ENCODE measurements at places on chromosomes 1 and 21.

DNA sequence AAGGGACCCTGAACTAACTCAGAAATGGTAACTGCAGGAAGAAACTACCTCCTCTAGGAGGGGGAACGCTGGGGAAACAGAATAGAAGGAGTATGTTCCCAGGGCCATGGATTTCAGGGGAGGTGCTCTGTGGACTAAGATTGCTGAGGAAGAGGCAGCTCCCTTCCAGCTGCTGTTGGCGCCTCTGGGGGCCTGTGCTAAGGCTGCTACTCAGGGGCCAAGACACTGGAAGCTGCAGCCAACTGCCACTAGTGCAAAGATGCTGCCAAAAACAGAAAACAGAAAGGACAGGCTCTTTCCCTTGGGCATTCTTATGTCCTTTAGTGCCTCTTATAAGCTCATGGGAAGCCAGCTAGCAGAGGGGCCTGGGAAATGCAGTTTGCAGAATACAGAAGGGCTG is 58.0 kb upstream of the SGIP1 start:
- no peak for DNase-seq

DNA sequence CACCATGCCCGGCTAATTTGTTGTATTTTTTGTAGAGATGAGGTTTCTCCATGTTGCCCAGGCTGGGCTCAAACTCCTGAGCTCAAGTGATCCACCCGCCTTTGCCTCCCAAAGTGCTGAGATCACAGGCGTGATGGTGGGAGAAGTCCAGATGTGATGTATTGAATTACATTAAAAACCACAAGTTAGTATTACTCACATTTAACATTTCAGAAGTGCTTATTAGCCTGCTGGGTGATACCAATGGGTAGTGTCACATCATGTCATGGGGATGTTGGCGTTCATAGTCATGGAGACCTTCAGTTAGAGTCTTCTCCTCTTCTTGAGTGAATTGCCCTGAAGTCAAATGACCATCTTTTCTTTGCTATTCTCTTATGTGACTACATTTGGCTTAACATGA is 63.6 kb upstream of the VAMP3 start:
- DNase-seq = no peak

- no peak for DNase-seq
These were observed 41.1 kb upstream of the KCNQ4 start for GRCh38 chr1:40742363-40743061.

GRCh38 chr1:108067884-108068540 is 103.0 kb upstream of the VAV3 start:
- no peak for DNase-seq

DNA sequence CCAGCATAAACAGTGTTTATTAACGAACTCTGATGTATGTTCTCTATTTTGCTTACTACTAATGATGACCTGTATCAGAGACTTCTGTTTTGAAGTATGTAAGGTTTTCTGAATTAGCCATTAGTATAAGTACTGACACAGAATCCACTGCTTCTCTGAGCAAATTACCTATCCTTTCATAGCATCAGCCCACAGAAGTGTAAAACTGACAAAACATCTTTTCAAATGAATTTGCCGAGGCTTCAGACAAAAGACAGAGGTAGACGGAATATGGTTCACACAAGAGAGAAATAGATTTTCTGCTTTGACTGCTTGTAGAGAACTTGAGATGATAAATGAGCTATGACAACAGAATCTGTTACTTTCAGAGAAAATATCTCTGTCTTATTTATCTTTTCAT is 1051.6 kb downstream of the AMY1C start:
- DNase-seq = no peak

DNA sequence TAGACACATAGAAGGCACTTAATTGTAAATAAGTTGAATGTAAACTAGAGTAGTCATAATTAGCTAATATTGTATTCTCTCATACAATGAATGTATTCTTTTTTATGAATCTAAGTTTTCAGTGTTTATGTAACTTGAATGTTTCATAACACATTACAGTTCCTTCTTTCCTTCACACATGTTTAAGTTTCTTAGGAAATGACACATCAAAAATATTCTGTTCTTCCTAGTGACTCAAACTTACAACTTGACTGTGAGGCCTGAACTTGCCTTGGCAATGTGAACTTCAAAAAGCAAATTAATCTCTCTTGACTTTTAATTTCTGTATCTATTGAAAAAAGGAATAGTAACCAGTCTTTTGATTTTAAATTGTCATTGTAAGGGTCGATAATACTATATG is 700.1 kb downstream of the KCNT2 start:
- no peak for DNase-seq

DNA sequence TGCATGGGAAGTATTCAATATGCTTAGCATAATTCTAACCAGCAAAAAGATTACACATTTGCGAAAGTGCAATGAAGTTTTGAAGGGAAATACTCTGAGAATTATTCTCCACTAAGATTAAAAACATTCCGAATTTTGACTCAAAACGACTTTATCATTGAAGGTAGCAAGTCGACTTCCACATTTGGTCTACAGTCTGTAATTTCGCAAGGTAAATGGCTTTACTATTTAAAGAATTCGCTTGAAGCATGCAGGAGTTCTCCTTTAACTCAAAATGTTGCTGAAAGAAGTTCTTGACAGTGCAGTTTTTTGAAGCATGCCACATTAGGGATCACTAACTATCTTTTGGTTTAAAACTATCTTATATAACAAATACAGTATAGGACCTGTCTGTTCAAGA is 161.0 kb upstream of the HP1BP3 start:
- no peak for DNase-seq

GRCh38 chr1:34768856-34769255 is 9.3 kb downstream of the GJB4 start:
- no peak for DNase-seq

- no peak for DNase-seq
These were observed 51.0 kb upstream of the LHX8 start for GRCh38 chr1:75083223-75083622.

DNA sequence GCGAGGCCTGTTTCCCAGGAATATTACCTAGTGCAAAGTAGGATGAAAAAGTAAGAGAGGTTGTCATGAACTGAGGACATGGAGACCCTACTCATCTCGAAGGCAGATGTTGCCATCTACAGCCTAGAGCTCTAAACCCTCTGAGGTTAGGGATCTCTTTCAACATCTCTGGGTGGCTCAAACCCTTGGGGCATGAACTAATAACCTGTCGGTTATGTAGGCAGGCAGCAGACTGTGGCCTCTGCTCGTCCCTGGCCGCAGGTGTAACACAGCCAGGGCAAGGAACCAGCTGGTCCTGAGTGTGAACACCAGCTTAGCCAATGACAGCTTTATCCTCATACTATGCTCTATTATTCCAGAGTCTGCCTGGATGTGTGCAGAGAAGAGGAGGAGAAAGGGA is 13.2 kb downstream of the CAPZB start:
- no peak for DNase-seq

DNA sequence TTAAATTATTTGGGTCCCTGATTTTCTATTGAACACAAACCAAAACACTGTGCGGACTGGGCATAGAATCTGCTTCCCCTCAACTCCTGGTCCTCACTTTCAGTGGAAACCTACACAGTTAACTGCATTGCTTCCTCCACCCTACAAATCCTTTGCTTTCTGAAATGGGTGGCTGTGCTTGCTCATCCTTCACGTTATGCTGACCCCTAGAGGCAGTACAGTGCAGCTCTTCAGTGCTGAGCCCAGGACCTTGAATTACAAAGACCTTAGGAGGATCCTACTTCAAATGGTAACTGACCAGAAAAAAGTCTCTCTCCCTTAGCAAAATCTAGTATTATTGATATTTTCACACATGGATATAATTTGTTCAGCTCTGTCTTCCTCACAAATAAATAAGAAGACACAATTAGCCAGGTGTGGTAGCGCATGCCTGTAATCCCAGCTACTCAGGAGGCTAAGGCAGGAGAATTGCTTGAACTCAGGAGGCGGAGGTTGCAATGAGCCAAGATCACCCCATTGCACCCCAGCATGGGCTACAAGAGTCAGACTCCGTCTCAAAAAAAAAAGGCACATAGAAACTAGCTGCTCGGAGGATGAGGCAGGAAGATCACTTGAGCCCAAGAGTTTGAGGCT is 63.4 kb upstream of the L1TD1 start:
- DNase-seq = no peak

- DNase-seq = no peak
These were observed 119.7 kb upstream of the C1orf174 start for GRCh38 chr1:4019606-4020331.

GRCh38 chr1:244314921-244315559 is 136.7 kb downstream of the ADSS2 start:
- no peak for DNase-seq

GRCh38 chr1:197197430-197197997 is 51.0 kb upstream of the ASPM start:
- no peak for DNase-seq

DNA sequence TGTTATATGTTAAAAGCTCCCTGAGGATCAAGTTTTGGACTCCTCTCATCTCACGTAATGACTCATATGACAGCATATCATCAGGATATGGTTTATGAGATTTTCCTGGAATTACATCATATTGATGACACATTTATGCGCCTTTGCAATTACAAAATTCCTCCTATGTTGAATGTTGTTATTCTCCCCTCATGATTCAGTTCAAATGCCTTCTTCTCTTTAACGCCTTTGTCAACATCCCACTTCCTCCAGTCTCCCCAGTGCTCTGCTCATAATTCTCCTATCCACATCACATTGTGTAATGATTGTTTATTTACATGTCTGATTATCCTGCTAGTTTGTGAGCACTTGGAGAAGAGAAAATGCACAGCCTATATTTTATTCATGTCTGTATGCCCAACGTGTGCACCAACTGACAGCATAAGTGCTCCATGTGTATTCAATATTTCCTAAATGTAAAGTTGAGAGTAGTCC is 80.9 kb upstream of the BACH1 start:
- DNase-seq = no peak

DNA sequence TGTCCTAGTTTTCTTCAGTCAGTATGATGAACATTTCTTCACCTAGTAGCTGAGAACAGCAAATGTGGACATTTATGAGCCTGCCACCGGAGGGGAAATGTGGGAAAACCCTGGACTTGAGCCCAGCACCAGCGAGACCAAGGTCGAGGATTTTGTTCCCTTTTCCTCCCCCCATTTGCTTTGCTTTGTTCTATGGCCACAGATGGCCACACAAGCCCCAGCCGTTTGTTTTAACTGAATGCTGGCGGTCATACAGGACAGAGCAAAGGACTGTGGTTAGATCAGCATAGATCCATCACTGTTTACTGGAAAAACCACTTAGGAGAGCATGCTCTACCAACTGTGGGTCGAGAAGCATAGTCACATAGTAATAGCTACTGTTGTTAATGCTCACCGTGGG is 20.9 kb downstream of the SH2D2A start:
- no peak for DNase-seq

GRCh38 chr1:54259546-54260140 is 59.7 kb downstream of the MRPL37 start:
- no peak for DNase-seq

DNA sequence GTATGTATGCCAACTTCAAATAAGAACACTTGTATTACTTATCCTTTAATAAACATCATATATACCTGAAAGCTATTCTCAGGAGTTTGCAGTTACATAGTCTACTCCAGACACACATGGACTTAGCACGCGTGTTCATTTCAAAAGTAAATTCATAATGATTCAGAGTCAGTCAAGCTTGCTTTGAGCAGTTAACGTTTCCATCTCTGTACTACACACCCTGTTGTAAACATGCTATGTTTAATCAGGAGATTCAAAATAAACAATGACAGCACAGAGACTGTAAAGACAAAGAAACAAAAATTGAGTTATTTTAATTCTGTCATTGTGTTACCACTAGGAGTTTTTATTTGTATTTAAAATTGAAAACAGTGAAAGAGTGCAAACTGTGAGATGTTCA is 119.6 kb downstream of the NRIP1 start:
- DNase-seq = no peak

GRCh38 chr21:14817311-14817710 is 247.5 kb downstream of the NRIP1 start:
- no peak for DNase-seq

GRCh38 chr1:1939296-1940122 is 20.4 kb upstream of the TMEM52 start:
- no peak for DNase-seq

- DNase-seq = no peak
These were observed 43.7 kb upstream of the PIGC start for GRCh38 chr1:172487550-172487949.

- DNase-seq = no peak
These were observed 13.8 kb upstream of the FCGR2A start for GRCh38 chr1:161491472-161491871.

DNA sequence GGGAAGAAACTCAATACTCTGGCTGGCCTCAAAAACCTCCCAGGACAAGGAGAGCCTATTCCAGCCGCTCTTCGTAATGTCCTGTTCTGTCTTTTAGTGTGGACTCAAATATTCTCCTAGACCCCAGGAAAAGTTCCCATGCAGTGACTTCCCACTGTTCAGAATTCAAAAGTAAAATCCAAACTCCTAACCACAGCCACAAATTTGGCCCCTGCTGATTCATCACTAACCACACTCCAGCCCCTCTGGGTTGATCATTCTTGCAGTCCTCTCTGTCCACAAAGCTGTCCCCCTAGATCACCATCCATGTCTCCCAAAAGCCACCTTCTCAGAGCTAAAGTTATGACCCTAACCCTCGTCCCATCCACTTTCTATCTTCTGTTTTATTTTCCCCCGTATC is 5.1 kb downstream of the CTNNBIP1 start:
- no peak for DNase-seq

- no peak for DNase-seq
These were observed 547.3 kb upstream of the PLXNA2 start for GRCh38 chr1:208791456-208791855.

DNA sequence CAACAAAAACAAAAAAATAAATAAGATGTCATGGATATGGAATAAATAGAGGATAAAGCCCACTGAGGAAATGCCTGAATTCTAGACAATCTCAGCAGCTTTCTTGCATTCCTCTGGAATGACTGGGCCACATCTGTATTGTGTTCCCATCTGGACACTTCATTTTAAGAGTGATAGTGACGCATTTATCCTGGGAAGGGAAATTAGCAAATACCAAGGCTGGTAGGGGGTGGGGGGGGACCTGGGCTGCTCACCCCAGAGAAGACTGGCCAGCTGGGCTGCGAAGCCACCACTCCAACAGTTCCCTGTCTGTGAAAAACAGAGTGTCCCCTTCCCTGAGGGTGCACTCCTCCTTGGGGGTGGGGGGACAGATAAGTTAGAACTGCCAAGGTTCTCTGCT is 106.3 kb downstream of the HIVEP3 start:
- no peak for DNase-seq
